ENCODE measurements at places on chromosomes 13 and 19. TPM values are rescaled to one million over a fixed set of nuclear protein-coding genes. Genes with fewer than 3 reads are reported as not detected.

The KLF1 gene
- total RNA-seq, result 0.54 TPM

The CLEC4G gene
- total RNA-seq, result not detected

DNA sequence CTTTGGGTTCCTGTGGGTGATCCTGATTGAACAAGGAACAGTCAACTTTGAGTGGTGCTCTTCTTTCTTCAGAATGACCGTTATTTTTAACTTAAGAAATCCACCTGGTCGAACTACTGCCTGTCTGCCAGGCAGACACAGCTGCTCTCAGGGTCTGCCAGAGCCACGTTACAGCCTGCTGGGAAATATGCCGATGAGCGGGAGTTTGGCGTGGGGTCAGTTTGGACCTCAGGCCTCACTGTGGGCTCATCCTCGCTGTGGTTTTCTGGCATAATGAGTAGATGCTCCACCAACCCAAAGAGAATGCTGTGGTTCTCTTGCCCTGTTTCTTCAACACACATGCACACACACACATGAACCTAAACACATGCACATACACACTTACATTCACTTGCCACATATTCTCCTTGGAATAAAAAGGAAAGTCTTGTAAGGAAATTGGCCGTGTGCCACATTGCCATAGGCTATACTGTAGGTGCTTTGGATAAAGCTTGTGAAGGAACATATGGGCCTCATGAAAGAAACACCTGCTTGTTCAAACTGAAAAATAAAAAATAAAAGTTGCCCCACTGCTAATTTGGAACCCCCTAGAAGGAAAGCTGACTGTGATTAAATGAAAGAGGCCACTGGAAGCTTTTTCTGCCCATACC lies 598.7 kb upstream of the KLF12 start:
- DNase-seq, result no peak

DNA sequence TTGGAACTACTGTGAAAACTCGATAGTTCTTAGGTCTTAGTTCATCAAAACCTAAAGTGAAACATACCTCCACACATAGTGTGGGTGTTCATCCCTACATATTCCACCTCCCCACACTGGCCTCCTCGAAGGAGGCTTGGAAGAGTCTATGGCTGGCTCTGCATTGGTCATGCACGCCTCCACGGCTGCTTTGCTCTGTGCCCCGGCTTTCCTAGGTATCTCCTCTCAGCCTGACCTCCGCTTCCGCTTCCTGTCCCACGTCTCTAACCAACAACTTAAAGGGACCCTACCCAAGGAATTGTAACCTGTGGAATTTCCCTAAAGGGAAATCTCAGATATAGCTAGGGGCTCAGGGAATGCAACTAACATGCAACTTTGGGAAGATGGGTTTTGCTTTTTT lies 79.7 kb upstream of the MBNL2 start:
- peak; percentile 27 for DNase-seq

GRCh38 chr19:15136234-15136954 lies 29.2 kb downstream of the SYDE1 start:
- no peak for DNase-seq
